ENCODE measurements at places on chromosomes 4 and X.

DNA sequence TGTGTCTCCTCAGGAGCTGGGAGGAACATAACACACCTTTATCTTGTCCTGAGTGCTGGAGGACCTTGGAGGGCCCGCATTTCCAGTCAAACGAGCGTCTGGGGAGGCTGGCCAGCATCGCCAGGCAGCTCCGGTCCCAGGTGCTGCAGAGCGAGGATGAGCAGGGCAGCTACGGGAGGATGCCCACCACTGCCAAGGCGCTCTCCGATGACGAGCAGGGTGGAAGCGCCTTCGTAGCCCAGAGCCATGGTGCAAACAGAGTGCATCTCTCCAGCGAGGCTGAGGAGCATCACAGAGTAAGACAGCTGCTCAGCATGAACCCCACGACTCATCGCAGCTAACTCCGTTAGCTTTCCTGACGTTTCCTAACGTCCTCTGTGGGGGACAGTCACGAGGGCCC is 430 bp downstream of the TRIML1 start:
- DNase-seq = no peak

- no peak for DNase-seq
These were observed 99.4 kb upstream of the PGRMC2 start for GRCh38 chr4:128386761-128387599.

- no peak for DNase-seq
These were observed 39.9 kb downstream of the MSX1 start for GRCh38 chr4:4899202-4899925.

DNA sequence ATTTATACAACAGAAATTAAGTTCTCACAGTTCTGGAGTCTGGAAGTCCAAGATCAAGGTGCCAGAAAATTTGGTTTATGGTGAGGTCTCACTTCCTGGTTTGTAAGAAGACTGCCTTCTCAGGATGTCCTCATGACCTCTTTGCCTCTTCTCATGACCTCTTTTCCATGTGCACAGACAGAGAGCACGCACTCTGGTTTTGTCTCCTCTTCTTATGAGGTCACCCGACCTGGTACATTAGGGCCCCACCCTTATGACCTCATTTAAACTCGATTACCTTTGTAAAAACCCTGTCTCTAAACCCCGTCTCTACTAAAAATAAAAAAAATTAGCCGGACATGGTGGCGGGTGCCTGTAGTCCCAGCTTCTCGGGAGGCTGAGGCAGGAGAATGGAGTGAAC is 155.9 kb downstream of the KIT start:
- no peak for DNase-seq

GRCh38 chr4:185730849-185731608 is 81.0 kb downstream of the SORBS2 start:
- DNase-seq = no peak

DNA sequence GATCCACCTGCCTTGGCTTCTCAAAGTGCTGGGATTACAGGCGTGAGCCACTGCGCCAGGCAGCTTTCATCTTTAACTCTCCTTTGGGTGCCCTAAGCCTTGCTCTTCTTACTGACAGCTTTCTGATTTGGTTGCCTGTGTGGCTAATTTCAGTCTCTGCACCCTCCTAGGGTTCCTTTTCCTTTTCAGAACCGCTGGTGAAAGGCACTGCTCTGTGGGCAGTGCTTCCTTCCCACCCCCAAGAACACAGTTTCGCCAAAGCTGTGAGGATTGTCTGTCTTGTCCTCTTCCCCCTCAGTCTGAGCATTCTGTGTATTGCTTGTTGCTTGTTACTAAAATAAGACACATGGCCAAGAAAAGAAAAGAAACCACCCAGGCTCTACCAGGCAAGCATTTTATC is 101.4 kb upstream of the FRMPD3 start:
- DNase-seq = no peak

GRCh38 chr4:102455750-102456149 is 45.4 kb upstream of the NFKB1 start:
- DNase-seq = no peak

DNA sequence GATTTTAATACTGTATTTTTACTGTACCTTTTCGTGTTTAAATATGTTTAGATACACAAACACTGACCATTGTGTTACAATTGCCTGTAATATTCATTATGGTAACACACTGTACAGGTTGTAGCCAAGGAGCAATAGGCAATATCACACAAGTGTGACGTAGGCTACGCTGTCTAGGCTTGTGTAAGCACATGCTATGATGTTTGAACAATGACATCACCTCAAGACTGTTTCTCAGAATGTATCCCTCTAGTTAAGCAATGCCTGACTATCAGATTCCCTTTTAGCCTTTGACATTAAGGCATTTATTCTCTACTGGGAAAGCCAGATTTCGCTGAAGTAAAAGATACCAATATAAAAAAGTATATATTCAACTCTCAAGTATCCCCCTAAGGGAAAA is 66.2 kb downstream of the VCX3A start:
- no peak for DNase-seq

DNA sequence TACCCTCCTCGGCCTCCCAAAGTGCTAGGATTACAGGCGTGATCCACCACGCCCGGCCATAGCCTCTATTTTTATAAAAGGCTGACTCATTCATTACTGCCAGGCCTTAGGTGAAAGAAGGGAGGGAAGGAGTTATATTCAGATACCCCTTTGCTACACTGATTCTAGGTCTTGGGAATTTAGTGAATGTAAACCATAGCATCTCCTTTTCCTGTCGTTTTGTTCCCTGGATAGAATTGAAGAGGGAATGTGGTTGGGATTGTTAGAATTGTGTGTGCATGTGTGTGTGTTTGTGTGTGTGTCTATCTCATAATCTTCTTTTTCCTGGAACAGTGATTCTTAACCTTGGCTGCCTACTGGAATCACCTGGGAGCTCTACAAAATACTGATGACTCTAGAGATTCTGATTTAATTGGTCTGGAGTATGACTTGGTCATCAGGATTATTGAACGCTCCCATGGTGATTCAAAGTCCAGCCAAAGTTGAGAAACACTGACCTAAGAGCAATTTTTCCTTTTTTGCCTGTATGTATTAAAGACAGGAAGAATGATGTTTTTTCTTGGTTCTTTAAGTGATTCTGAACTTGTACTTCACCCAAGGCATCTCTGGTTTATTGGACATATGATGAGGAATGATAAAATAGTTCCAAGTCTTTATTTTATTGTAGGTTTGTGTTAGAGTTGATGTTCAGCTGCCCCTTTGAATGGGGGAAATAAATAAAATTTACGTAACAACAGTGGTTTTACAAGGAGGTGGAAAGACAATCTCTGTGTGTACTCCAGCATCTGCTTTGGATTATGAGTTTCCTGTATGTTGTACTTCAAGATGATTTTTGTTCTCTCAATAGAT is 37.0 kb downstream of the NAP1L5 start:
- no peak for DNase-seq

DNA sequence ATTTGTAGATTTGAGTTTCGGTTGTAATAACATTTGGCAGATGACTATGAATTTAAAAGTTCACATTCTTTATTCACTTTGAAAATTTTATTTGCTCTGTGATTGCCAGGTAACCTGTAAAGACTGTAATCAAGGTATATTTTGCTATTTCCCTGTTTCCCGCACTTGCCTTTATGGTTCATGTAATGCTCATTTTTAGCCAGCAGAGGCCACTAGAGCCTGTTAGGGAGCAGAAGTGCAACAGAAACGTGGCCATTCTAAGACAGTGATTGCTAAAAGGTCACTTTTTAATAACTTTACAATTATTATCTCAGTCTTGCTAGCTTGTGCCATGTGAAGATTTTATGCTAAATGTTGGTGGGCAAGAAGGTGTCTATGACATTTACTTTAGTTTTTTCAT is 12.4 kb downstream of the YIPF6 start:
- DNase-seq = no peak

GRCh38 chrX:154020536-154021115 is 924 bp upstream of the IRAK1 start:
- no peak for DNase-seq

GRCh38 chrX:72088761-72089160 is 43.0 kb downstream of the RTL5 start:
- no peak for DNase-seq

GRCh38 chr4:47484168-47484567 is 907 bp upstream of the ATP10D start:
- no peak for DNase-seq

- DNase-seq = no peak
These were observed 14.7 kb upstream of the GRIA3 start for GRCh38 chrX:123169247-123169901.

- no peak for DNase-seq
These were observed at the start of gene SFRP2 for GRCh38 chr4:153788413-153789276. TSS of gene SFRP2 (minus strand) at chr4:153789083. CDS start at chr4:153788835, 248 bp downstream.

- DNase-seq = no peak
These were observed 185.6 kb upstream of the S100G start for GRCh38 chrX:16464369-16464768.

- DNase-seq = no peak
These were observed at the start of gene NHS for GRCh38 chrX:17374619-17375366. TSS of gene NHS (plus strand) at chrX:17375200. CDS start at chrX:17375758, 558 bp downstream.

DNA sequence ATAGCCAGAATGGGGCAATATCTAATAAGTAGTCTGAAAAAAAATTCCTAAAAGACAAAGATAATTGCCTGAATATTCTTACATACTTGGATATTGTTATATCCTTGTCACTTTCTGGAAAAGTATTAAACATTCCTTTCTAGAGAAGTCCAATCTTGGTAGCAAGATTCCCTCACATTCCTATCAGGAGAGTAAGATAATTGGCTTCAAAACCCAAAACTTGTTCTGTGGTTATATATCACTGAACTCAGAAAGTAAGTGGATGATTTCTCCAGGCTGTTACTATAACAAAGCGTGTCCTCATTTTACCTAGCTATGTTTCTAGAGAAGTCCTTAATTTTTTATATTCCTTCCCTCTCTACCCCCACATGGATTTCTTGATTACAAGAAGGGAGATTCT is 46.0 kb upstream of the TEX13A start:
- DNase-seq = no peak

- DNase-seq = no peak
These were observed 101.8 kb upstream of the C1QTNF7 start for GRCh38 chr4:15325987-15326386.

DNA sequence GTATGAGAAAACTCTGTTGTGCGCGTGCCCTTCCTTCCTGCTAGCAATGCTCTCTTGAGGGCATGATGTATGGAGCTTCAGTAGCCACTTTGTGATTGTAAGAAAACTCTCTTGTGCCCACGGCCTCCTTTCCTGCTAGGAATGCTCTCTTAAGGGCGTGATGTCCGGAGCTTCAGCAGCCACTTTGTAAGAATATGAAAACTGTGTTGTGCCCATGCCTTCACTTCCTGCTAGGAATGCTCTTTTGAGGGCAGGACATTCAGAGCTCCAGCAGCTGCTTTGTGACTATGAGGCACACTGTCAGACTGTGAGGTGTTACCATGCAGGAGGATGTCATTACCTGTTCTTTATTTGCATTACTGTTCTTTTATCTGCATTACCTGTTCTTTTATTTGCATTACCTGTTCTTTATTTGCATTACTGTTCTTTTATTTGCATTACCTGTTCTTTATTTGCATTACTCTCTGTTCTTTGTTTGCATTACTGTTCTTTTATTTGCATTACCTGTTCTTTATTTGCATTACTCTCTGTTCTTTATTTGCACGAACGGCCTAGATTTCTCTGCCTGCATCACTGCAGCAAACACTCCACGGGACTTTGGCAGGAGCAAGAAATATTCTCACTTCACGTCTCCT is 166.7 kb downstream of the CRLF2 start:
- no peak for DNase-seq

- DNase-seq = no peak
These were observed 850.9 kb downstream of the FAM133A start for GRCh38 chrX:94524867-94525266.
